ENCODE measurements at places on chromosomes 6 and 20. TPM values are rescaled to one million over a fixed set of nuclear protein-coding genes. Genes with fewer than 3 reads are reported as not detected.

- H3K27me3 ChIP-seq = no peaks in the 10 kb centered on the region
- DNase-seq = no peak
- H3K27ac ChIP-seq = no peak overlapping the region
- H3K4me3 ChIP-seq = no peak overlapping the region
- peaks cover 16% of the 10 kb centered on the region for H3K4me1 ChIP-seq
Measured at GRCh38 chr20:25259358-25259757, 11.5 kb downstream of the PYGB start.

The CTSZ gene
- total RNA-seq = 36.0 TPM

DNA sequence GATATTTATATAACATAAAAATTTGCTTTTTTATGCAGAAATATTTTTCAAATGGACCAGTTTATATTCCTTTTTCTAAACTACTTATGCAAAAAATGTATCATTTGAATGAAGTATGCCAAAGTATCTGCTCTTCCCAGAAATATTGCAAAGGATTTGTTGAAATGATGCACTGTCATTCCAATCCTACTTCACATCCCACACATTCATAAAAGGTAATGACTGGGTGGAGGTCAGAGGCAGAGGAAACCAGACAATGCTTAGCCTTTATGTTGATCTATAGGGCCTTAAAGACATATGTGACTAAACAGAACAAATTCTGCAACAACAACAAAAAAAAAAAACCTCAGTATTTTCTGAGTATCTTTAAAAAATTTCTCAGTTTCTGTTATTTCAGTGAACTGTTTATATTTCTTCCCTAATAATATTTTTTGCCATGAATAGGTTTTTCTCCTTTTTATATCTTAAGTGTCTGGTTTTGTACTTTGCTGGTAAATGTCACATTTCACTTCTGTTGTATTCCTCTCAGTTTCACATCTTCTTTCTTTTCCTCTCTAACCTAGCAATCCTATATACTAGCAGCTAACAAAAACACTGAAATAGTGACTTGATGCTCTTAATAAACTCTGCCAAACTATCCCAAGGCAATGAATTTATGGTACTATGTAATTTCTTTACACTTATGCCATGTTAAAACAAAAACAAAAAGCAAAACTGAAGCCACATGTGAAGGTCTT lies 374.1 kb downstream of the BCKDHB start:
- H3K36me3 ChIP-seq = no peaks in the 10 kb centered on the region
- no peak for DNase-seq
- no peaks in the 10 kb centered on the region for H3K27me3 ChIP-seq
- no peak overlapping the region for H3K27ac ChIP-seq
- H3K4me3 ChIP-seq = no peak overlapping the region

DNA sequence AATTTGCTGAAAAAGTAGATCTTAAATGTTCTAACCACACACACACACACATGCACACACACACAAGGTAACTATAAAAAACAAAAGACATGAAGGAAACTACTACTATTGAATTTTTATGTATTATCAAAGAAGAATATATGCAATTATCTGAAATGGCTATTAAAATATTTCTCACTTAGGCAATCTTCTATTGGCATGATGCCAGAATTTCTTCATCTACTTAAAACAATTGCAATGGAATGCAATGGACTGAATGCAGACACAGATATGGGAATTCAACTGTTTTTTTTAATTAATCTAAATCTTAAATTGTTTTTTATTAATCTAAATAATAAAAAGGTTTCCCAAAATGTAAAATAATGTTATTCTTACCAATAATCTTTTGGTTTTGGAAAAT lies 152.6 kb upstream of the SMLR1 start:
- H3K27ac ChIP-seq = no peak overlapping the region
- no peaks in the 10 kb centered on the region for H3K36me3 ChIP-seq
- H3K27me3 ChIP-seq = no peaks in the 10 kb centered on the region
- no peak overlapping the region for H3K4me3 ChIP-seq
- no peak for DNase-seq
- no peaks in the 10 kb centered on the region for H3K4me1 ChIP-seq

- H3K27ac ChIP-seq = no peak overlapping the region
- no peak overlapping the region for H3K4me3 ChIP-seq
- H3K4me1 ChIP-seq = no peaks in the 10 kb centered on the region
Measured at GRCh38 chr6:13604546-13605416, 10.4 kb upstream of the NOL7 start.

The SCUBE3 gene
- total RNA-seq = 0.07 TPM

Data from CD8-positive, alpha-beta memory T cell (primary cell).